Progenitor cell of endocrine pancreas (in vitro differentiated cells): ENCODE measurements at places on chromosomes 13 and 19.
A peak's percentile ranks its signal among the peaks of the same experiment; 100 is the strongest.

DNA sequence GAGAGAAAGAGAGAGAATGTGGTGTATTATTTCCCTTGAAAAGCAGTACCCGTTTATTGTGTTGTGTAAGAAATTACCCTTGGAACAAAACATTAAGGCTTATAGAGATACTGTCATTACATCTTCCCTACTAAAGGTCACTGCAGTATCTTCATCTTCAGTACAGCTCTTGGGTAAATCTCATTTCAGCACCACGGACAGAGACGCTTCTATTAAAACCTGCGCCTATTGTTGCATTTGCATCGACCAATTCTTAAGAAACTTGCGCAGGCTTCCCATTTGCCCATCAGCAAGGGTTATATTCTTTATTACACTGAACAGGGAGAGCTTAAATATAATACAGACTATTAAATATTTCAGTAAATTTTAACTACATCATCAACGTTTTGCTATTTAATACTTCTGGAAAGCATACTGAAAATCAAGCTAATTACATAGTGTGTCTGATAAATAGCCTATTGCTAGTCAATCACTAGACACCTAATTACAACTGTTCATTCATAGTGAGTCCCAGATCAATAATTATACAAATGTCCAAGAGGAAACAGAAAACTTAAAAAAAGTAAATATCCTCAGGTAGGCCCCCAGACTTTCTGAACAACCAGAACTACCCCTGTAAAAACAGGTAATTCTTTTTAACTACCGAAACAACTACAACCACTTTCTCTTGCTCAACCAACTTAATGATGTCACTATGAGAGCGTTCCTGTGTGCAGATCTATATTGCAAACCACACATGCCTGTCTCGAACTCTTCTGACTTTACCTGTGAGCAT is 350.6 kb downstream of the LIG4 start:
- DNase-seq: peak; percentile 37

DNA sequence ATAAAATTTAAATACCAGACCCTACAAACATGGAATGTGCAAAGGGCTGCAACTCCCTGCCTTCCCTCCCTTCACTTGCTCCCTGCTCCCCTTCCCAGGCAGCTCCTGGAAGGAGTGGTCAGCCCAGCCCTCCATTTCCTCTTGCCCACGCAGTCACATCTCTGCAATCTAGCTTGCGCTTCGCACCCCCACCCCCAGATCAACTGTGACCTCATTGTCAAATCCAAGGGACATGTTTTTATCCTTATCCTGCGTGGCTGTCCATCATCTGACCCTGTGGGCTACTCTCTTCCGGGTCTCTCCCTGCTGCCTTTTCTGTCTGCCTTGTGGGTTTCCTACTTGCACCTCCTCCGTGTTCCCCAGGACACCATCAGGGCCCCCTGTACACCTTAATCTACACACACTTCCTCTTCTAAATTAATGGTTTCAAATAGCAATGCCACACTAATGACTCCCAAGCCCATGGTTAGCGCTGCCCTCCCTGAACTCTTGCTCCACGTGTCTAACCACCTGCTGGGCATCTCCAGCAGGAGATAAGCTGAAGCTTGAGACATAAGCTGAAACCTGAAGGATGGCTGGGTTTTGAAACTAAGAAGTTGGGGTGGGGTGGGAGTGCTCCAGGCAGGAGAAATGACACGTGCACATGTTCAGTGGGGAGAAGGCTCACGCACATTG is 118.3 kb downstream of the USP12 start:
- DNase-seq: no peak

GRCh38 chr13:29049524-29049923 is 229.4 kb downstream of the MTUS2 start:
- no peak for DNase-seq

DNA sequence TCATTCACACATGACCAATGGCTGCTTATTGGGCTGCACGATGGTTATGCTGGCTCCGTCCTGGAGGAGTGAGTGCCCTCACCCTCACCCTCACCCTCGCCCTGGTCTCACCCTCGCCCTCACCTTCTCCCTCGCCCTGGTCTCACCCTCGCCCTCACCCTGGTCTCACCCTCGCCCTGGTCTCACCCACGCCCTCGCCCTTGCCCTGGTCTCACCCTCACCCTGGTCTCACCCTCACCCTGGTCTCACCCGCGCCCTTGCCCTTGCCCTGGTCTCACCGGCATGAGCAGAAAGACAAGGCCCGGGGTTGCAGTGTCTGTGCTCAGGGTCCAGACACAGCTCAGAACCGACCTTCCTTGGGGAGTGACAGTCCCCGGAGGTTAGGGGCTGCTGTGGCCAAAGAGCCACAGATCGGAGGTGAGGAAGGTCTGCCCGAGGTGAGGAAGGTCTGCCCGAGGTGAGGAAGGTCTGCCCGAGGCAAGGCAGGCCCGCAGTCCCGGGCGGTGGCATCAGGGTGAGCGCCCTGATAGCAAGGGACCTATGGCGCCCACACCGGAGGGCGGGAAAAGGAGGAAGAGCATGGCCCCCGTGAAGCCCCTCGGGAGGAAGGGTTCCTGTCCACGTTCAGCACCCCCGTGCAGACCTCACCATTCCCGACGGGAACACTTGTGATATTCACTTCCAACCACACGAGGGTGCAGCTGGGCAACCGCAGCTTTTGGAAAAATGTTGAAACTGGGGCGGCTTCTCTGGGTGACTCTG is 65.6 kb downstream of the MCF2L start:
- DNase-seq: no peak

- DNase-seq: no peak
These were observed 129.7 kb downstream of the SLC7A1 start for GRCh38 chr13:29465741-29466293.

DNA sequence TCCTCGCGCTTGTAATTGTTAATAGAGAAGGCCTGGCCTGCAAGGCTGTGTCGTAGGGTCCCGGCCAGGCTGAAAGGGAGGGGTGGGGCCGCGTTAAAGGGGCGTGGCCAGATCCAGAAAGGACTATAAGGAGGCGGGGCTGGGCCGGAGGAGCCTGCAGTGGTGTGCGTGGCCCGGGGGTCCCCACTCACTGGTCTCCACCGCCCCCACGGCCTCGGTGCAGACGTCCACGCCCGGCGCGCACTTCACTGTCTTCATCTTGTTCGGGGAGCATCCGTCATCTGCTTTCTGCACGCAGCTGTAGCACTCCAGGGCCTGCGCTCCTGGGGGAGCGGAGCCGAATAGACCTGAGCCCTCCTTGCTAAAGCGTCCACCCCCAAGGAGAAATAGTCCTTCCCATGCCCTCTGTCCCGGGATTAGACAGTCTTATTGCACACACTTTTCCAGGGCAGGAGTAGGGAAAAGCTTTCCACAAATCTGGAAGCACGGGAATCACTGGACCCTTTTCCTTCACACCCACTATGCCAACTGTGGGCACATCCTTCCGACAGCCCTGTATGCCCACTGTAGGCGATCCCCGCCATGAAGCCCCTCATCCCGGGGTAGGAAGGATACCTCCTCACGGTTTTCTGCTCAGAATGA is 1.2 kb downstream of the LYPD3 start:
- DNase-seq: peak; percentile 39

GRCh38 chr13:99756281-99756680 is 215.3 kb downstream of the ZIC5 start:
- DNase-seq: no peak

GRCh38 chr19:20968092-20968491 is 45.0 kb downstream of the ZNF85 start:
- no peak for DNase-seq

DNA sequence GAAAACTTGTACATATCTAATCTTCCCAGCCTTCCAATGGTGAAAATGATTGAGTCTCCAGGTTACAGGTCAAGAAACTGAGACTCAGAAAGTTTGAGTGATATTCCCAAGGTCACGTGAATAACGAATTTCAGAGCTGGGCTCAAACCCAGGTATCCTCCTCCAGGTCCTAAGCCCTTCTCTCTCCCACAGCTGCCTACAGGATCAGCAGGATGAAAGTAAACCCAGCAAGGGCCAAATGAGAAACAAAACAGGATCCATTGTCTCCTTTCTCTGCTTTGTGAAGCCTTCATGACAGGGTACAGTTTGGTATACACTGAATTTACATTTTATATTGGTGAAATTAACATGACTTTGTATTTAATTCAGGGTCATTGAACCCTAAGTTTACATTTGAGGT is 208.1 kb downstream of the RBM26 start:
- no peak for DNase-seq

GRCh38 chr13:57045826-57046546 is 94.7 kb upstream of the PRR20A start:
- no peak for DNase-seq

DNA sequence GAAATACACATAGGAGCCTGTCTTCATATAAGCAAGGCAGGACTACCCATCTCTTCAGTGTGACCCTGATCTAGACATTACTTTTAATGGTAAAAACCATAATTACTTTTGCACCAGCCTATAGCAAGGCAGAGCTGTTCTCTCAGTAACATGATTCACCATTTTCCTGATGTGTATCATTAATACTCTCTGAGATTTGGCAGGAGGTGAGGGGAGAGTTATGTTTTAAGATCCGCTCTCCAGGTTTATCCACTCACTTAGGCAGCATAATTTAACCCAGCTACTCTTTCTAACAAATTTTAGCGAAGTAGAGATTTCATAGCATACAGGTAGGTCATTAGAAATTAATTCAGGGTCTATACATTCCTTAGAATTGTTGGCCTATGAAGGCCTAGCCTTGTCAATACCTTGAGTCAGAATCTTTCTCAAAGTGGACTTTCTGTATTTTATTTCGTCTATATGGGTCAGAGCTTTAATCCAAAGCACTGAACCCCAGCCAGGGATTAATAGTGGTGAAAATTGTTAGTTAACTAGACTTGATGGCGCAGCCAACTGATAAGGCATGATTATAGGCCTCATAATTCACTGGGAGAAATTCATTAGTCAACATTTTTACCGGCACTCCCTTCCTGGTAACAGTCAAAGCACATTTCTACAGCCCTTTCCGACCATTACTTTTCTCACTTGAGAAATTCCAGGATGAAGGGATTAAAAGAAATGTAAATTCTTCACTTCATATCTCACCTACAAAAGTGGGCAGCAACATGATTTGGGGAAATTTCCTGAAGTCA is 955.1 kb downstream of the DIAPH3 start:
- no peak for DNase-seq

GRCh38 chr13:80313668-80314256 is 27.2 kb downstream of the SPRY2 start:
- DNase-seq: no peak

DNA sequence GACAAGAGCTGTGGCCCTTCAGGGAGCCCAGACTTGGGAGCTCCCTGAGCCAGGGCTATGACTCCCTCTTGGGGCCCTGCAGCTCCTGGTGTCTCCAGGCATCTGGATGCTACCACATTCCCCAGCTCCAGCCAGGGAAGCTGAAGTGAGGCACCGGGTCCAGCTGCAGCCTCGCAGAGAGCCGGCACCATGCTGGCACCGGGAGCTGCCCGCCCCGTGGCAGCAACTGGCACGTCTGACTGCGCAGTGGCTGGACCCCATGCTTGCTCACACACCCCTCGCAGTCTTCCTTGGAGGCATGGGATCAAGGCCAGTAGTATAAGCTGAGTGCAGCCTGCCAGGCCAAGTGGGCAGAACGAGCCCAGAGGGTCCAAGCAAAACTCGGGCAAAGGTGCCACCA is 7.4 kb downstream of the IGFL4 start:
- DNase-seq: no peak

- DNase-seq: no peak
These were observed 13.1 kb upstream of the CEACAM16 start for GRCh38 chr19:44685877-44686276.

GRCh38 chr19:19871932-19872331 is 6.2 kb downstream of the ZNF253 start:
- DNase-seq: no peak

- DNase-seq: no peak
These were observed at the start of gene TTC9B for GRCh38 chr19:40217934-40218890. TTC9B (minus strand) TSS chr19:40218384; CDS start chr19:40218381, 3 bp downstream.
